ENCODE measurements at places on chromosomes 5 and 9.

DNA sequence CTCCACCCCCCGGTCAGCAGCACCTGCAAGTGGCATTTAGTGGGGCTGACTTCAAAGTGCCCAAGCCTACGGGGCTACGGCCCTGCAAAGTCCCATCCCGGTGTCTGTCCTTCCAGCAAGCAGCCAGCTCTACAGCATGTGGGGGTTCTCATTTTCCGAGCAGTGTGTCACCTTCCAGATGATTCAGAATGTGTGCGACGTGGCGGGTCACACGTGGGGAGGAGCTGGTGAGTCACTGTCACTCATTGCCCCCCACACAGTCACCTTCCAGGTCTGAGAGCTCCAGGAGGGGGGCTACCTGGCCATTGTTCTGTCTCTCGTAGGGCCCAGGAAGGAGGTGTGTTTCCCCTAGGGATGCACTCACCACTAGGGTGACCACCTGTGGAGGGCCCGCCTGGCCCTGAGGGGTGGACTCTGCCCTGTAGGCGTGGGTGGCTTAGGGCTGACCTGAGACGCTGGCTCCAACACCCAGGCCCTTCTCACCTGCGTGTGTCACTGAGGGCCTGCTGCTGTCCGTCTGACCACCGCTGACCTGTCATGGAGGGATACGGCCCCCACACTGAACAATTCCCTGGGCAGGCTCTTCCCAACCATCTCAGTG is 70.2 kb downstream of the SEMA4D start:
- DNase-seq: no peak

DNA sequence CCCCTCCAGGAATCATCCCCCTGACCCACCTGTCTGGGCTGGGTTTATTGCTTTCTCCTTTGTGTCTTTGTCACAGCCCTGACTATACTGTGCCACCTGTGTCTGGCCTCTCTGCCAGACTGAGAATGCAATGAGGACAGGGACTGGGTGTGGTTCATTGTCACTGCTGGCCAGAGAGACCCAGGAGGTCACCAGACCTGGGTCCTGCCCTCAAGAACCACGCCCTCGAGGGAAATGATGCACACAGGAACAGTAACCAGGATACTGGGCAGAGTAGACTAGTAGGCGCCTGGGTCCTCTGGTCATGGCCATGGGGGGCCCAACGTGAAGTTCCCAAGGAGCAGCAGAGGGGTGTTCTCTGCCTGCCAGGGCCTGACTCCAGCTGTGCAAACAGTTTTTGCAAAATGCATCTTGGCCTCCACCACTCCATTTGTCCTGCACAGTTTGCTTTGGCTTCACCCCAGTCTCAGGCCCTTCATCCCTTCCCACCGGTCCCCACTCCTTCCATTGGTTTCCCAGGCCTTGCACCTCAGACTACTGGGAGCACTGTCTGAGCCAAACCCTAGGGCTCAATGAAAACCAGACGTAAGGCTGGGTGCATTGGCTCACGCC is 17.8 kb downstream of the RGS3 start:
- no peak for DNase-seq

- no peak for DNase-seq
These were observed 292.1 kb downstream of the ARRDC3 start for GRCh38 chr5:91090995-91091394.

DNA sequence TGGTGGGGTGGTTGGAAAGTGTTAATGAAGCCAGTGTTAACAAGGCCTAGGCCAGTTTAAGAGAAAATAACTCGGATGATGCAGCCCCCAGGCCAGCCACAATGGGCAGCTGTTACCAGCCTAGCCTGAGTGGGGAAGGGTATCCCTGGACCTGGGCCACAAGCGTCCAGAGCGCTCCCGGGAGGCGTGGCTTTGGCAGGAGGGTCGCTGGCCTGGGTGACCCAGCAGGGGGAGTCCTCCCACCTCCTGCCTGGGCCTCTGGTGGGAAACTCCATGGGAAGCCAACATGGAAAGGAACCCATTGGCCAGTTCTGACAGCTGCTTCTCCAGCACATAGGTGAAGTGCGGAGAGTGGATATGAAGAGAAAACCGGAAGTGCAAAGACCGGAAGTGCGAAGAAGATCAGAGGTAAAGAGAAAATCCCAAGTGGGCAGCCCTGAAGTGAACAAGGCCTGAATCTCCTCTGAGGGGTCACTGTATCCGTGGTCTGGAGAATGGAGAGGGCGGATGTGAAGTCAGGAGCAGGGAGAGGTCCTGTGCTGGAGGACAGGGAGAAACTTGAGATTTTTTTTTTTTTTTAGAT is 79.0 kb downstream of the ADCY2 start:
- DNase-seq: peak; percentile 41

DNA sequence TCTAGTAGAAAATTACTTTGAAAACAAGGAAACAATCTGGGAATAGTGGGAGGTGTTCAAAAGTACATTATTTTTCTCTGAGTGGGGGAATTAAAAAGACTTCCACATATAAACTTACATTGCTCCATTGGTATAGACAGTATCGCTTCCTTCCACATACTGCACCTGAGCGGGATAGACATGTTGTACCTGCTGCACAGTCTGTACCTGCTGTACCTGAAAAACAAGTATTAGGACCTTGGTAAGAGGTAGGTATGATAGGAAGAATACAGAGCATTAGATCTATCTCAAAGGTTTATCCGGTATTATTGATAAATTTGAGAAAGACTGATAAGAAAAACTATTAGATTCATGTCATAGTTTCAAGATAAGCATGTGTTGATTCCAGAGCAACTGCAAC is 179.3 kb downstream of the RFX3 start:
- no peak for DNase-seq

DNA sequence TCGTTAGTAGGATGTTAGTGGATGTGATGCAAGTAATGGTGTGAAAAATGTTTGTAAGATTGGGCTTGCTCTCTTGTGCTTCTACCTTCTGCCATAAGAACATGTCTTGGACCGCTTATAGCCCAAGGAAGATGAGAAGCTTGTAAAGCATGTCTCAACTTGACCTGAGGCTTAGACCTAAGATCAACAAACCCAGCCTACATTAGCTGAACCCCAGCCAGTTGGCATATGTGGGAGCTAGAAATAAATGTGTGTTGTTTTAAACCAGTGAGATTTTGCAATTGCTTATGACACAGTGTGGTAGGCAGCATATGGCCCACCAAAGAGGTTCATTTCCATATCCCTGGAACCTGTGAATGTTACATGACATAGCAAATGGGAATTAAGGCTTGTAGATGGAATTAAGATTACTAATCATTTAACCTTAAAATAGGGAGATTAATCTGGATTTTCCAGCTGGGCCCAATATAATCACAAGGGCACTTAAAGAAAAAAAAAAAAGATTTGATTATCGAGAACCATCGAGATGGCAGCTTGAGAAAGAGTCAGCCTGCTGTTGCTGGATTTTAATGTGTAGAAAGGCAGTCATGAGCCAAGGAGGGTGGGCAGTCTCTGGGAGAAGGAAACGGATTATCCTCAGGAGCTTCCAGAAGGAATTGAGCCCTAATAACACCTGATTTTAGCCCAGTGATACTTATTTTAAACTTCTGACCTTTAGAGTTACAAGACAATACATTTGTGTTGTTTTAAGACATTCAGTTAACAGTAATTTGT is 27.3 kb upstream of the EDIL3 start:
- DNase-seq: peak; percentile 78

- DNase-seq: no peak
These were observed 419.3 kb upstream of the ADAMTS16 start for GRCh38 chr5:4720831-4721230.

- DNase-seq: no peak
These were observed 40.2 kb downstream of the TLR4 start for GRCh38 chr9:117744369-117744768.

GRCh38 chr5:139638736-139639618 is 9.2 kb upstream of the CXXC5 start:
- DNase-seq: peak; percentile 95

DNA sequence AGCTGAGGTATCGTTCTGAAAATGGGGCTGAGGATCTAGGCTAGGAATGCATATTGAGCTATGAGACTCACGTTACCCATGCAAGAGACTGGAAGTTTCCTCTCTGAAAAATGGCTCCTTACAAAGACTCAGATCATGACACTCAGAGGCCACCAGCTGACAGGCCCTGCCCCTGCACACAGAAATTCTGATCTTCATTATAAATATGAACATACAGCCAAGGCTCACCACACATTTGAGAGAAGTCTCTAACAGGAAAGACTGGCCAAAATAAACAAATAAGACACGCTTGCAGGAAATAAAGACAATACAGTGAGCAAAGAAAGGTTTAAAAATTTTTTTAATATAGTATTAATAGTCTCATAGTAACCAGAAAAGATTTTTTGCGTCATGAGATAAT is 365.9 kb downstream of the NFIB start:
- no peak for DNase-seq

GRCh38 chr9:129235041-129235930 is 57.2 kb upstream of the IER5L start:
- no peak for DNase-seq

- no peak for DNase-seq
These were observed 5.7 kb downstream of the RCL1 start for GRCh38 chr9:4798281-4799032.

DNA sequence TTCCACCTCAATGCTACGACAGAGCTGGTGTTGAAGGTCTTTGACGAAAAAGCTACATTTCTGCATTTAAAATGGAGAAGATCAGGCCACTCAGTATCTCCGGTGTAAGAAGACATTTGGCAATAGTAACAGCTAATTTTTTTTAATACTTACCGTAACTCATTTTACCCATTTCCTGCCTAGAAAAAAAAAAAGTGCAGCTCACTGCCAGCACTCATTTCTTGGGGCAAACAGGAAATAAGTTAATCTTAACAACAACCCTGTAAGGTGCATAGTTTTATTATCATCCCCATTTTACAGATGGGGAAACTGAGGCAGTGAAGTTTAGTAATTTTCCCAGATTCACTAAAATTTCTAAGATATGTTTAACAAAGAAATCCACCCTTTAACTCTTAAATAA is 27.4 kb upstream of the KCNMB1 start:
- DNase-seq: no peak

DNA sequence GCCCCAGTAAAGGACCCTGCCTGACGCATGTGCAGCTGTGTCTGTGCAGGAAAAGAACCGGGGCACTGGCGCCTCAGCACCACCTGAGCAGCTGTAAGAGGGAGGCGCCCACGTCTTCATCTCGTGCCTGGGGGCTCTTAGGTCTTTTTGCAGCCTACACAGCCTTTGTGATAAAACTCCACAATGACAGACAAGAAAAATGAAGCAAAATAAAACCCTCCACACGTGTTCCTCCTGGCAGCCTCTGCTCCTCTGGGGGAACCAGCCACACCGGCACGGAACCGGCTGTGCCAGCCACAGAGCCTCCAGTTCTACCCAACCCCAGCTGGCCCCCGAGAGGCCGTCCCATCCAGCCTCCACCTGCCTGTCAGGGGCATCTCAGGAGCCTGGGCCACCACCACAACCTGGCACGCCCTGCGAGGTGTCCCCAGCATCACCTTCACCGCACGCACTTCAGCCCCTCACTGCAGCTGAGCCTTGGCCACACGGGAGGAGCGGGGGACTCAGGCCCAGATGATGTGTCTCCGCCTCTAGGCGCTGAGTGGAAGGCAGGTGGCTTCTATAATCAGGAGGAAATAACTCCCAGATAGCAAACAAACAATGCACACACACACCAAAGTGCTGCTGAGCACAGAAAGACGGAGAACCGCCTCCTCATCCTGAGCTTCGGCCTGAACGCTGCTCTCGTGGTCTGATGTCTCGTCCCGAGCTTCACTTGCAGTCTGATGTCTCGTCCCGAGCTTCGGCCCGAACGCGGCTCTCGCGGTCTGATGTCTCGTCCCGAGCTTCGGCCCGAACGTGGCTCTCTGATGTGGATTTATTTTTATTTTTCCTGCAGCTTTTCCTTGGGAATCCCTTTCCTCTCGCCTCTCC is 28.6 kb upstream of the NSMF start:
- no peak for DNase-seq

GRCh38 chr9:114099669-114100270 is 678 bp upstream of the KIF12 start:
- peak; percentile 96 for DNase-seq

DNA sequence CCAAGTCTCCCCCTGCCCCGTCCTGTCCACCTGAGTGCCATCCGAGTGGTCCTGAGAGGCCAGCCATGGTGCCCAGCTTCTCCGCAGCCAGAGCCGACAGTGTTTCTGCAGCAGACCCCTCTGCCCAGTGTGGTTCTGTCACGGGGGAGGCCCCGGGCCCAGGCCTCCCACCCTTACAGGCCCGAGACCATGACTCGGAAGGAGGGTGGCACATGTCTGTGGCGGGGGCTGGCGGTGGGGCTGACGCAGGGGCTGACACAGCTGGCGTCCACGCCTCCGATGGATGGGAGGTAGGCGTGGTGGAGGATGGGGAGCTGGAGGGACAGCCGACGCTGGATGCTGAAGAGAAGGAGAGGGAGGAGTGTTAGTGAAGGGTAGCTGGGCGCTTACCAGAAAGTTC is 35.0 kb upstream of the TBC1D2 start:
- no peak for DNase-seq

GRCh38 chr9:114087721-114088120 is 9.6 kb upstream of the AMBP start:
- DNase-seq: no peak

GRCh38 chr5:59003124-59003523 is 420.2 kb downstream of the RAB3C start:
- peak; percentile 60 for DNase-seq

GRCh38 chr5:42268630-42269029 is 154.6 kb upstream of the GHR start:
- DNase-seq: no peak

- DNase-seq: no peak
These were observed 131.4 kb downstream of the CCDC192 start for GRCh38 chr5:127834554-127834953.

GRCh38 chr5:1481266-1481958 is 36.2 kb upstream of the SLC6A3 start:
- DNase-seq: no peak

- DNase-seq: no peak
These were observed 178.1 kb upstream of the CDH9 start for GRCh38 chr5:27216367-27216950.

DNA sequence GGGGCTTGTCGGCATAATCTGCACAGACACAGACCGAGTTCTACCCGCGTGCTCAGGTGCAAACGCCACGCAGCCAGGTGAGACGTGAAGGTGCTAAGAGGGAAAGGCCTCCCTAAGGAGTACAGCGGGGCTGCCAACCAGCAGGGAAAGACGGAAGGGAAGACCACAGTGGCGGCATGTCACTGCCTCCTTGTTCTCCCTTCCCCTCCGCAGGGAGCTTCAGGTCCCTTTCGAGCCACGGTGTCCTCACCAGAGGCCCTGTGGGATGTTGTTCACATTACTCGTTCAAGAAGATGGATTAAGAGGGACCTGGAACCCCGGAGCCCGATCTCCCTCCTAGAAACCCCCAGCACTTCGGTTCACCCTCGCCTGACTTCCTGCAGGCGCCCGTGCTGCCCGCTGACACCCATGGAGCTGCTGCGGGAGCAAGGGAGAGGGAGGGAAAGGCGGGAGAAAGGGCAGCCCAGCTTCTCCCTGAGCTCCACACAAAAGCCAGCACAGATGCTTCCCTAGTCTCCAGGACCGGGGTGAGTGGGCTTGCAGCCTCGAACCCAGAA is 686 bp downstream of the BRD9 start:
- no peak for DNase-seq
